ENCODE measurements at places on chromosomes 11 and 22.

DNA sequence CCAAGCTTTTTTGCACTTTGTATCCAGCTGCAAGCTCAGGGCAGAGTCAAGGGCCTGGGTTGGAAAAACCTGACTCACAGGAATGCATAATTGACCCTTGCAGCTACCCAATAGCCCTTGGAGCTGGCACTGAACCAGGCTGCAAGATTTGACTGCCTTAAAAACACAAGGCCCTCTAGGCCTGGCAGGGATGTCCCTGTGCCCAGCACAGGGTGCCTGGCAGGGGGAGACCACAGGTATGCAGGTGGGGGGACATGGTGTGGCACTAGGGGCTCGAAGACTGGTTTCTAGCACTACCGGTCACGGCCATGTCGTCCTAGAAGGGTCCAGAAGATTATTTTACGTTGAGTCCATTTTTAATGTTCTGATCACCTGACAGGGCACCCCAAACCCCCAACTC lies 30.2 kb downstream of the SBF1 start:
- no peak for DNase-seq

GRCh38 chr11:126282736-126283591 lies at the start of gene TIRAP:
TIRAP (plus strand) TSS chr11:126283093; CDS start chr11:126290895, 7,802 bp downstream.
- DNase-seq = peak; percentile 6

DNA sequence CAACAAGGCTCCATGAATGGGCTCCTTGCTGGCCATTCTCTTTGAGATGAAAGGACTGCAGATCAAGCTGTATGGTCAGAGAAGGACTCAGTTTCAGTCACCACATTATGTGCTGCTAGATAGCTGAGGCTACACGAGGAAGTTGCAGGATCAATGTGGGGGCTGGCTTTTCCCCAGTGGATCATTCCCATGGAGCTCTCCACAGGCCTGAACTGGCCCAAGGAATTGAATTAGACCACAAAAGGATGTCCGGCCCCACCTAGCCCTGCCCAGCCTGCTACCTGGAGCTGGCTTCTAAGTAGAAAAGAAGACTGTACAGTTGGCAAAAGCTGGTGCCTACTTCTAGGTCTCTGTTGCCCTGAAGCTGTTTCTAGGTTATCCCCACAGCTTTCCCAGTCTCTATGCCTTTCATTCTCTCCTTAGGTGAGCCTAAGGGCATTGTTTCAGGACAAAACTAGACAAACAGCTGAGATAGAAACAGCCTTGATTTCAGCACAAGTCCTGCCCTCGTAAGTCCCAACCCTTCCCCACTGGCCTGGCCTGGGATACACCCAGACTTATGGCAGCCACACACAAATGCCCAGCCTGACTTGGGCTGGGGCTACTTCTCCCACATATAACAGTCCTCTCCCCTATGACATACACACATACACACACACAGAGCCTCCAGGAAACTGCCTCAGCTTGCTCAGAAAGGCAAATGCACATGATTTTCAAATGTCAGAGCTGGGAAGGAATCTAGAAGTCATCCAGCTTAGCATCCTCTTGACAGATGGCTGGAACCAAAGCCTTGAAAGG lies 129.1 kb upstream of the NCAM1 start:
- DNase-seq = no peak

GRCh38 chr11:441418-442274 lies at the start of gene ANO9:
ANO9 (minus strand) TSS chr11:442011; CDS start chr11:441926, 85 bp downstream.
- DNase-seq = no peak

DNA sequence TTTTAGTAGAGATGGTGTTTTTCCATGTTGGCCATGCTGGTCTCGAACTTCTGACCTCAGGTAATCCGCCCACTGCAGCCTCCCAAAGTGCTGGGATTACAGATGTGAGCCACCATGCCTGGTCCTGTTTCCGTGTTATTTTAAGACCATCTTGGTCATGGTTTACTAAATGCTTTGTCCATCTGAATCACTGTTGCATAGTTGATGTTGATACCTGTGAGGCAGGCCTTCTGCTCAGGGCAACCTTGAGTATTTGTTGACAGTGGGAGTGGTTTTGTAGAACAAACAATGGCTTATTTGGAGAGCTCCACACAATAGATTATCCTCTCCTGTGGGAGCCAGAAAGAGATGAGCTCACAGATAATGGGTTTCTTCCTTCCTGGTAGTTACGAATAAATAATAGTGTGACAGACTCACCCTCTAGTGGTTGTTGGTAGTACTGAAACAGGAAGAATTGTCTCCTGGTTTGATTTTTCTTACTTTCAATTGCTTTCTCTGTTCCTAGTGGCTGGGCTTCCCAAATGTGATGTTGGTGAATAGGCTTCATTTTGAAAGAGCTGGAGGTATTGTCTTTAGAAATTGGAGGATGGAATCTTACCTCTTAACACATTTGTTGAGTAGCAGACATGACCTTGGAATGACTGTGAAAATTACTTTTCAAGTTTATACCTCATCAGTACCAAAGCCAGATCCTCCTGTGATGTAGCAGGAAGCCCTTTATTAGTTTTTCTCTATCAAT lies 39.0 kb downstream of the CTNND1 start:
- DNase-seq = peak; percentile 81

DNA sequence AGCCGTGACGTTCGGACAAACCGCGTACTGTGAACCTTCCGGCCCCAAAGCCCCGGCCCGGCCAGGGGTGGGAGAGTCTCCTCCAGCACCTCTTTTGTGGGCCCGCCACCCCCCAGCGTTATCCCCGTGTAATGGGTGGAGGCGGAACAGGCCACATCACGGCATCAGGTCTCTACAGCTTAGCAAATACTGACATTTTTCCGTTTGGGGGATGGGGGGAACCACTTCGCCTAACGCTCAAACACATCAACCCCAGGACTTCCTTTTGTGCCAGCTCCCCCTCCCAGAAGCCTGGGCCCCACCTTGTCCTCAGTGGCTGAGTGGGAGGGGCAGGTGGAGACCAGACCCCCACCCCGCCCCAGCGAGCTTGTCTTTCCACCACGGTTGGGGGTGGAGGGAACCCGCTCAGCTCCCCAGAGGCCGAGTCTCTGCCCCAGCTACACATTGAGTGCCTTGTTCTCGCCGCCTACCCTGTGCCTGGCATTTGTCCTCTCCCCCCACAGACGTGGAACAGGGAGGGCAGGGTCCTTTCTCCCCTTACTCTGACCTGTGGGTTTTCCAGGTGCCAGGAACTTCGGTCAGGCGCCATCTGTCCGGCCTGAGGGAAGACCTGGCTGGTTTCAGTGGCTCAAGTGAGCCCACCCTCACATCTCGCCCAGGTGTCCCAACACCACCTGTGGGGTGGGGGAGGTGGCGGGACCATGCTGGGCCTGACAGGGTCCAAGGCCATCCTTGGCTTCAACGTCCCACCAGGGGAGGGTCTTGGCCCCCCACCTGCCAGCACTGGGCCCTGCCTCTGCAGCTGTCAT lies 29.6 kb downstream of the SBF1 start:
- DNase-seq = no peak

DNA sequence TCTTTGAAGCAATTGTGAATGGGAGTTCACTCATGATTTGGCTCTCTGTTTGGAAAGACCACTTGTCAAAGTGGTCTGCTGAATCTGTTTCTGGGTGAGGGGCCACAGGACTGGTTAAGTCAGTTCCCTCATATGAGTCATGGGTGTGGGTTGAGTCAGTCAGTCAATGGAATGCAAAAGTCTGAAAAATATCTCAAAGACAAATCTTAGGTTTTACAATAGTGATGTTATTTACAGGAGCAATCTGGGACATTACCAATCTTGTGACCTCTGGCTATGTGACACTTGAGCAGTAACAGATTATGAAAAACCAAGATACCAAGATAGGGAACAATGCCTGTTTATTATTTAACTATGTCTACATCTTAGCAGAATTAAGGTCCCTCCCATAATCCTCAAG lies 311.6 kb downstream of the AASDHPPT start:
- no peak for DNase-seq

GRCh38 chr11:33437529-33437928 lies 180.3 kb downstream of the HIPK3 start:
- DNase-seq = no peak

GRCh38 chr22:45583504-45583903 lies 80.8 kb downstream of the FBLN1 start:
- DNase-seq = no peak

- no peak for DNase-seq
Measured at GRCh38 chr11:112580864-112581263, 320.2 kb upstream of the PLET1 start.

DNA sequence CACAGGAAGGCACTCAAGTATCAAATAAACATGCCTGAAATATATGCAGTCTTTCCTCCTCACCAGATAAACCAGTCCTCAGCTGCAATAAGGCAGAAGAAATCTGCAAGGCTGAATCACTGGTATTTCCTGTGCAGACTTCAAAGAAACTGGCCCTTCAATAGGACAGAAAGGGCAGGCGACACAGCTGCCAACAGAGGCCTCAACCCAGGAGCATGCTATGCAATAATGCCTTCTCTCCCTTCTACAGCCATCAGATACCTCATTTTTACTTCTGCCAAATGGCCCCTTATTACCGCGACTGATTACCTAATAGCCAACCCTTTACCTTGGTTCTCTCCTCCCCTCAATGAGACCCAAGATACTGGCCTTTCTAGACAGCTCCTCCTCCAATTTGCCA lies 8.0 kb downstream of the NUMA1 start:
- DNase-seq = no peak

DNA sequence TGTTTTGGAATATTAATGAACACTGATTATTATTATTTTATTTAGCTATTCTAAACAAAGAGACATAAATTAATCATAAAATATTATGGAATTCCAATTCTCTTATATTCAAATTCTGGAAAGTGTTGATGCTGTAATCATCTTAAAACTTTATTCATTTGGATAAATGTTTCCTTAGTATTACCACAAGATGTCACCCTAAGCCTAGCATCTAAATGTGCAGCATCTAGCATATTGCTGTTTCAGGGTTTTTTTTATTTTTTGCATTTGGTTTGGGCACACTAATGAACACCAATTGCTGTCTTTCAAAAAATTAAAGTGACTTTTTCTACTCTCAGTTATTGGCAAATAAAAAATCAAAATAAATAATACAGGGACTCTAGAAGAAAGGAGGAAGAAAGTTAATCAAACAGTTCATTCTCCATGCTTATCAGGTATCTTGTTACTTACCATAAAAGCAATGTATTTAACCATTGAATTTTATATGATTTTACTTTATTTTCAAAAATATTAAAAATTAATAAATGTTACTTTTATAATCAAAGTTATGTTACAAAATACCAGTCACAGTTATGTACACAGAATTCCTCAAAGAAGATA lies 31.8 kb downstream of the DLG2 start:
- peak; percentile 29 for DNase-seq

DNA sequence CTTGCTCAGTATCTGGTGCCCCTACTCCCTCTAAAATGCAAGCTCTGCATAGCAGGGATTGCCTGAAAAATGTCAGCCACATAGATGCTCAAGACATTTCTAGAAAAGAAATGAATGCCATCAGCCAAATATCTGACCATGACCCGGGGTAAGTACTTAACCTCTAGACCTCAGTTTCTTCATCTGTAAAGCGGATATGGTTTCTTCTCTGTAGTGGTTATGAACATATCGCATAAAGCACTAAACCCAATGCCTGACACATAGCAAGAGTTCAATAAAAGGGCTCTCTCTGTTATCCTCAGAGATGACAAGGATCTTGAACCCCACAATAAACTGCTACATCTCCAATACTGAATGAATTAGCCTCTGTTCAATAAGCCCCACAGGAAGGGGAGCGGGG lies 122.6 kb downstream of the ABTB2 start:
- no peak for DNase-seq

GRCh38 chr11:19940831-19941230 lies 219.4 kb downstream of the DBX1 start:
- DNase-seq = no peak

GRCh38 chr22:35177811-35178210 lies 79.5 kb upstream of the HMGXB4 start:
- DNase-seq = no peak

GRCh38 chr11:62256281-62256680 lies 13.7 kb upstream of the SCGB2A2 start:
- DNase-seq = no peak

DNA sequence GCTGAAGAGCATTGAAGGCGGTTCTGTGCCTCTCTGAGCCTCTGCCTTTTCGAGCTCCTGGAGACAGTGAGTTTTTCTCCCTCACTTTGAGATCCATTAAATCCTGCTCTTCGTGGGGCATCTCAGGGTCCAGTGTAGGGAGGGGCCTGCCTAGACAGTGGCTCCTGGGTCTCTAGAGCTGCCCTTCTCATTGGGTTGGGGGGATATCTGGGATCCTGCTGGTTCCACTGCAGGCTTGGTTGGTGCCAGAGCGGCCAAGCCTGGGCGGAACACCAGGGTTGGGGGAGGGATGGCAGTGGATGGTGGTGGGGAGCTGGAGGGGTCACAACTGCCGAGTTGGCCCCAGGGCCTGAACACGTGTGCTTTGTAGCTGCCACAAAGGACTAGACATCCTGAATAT lies 52.2 kb upstream of the CARS1 start:
- DNase-seq = no peak

DNA sequence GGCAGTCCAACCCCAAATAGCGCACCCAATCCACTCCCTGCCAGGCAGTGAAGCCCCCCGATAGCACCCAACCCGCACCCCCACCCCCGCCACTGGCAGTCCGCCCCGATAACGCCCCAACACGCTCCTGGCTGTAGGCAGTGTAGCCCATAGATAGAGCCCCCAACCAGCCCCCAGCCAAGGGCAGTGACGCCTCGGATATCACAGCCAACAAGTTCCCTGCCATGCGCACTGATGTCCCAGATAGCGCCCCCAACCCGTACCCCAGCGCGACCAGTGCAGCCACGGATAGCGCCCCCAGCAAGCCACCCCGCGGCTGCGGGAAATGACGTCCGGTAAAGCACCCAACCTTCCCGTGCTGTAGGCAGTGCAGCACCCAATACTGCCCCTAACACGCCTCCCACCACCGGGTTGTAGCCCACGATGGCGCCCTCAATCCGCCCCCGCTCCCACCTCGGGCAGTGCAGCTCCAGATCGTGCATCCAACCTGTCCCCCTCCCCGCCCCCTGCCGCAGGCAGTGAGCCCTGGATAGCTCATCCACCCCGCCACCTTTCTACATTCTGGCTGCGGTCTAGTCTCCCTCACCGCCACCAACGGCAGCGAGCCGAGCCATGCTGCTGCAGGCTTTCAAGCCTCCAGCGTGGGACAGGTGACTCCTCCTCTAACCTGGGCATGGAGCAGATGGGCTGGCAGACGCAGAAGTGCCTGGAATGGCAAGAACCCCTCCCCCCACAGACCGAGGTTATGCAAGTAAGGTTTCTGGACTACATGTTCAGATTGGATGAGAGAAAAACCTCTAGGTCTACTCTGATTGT lies 625 bp downstream of the RFPL2 start:
- DNase-seq = peak; percentile 56

Data from NCI-H1930 (cell line).